ENCODE measurements at places on chromosomes 5 and 9.
A peak's percentile ranks its signal among the peaks of the same experiment; 100 is the strongest.

DNA sequence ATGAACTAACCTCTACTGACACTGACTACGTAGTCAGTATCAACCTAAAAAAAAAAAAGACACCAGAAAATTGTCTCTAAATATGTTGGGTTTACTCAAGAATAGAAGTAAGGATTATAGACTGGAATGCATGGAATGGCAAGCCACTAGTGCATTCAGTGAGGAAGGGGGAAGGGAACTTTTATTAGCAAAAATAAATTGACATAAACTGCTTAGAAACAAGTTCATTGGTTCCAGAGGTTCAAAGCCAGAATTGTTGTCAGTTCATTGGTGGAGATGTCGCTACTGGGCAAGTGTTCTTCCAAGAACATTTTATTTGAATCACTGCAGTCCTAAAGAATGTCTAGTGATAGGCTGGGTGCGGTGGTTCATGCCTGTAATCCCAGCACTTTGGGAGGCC, 26.1 kb upstream of the AOPEP start:
- no peak for DNase-seq

- DNase-seq, result no peak
These were observed 83.0 kb downstream of the MARCHF3 start for GRCh38 chr5:126947146-126948010.

GRCh38 chr9:13847270-13847669, 466.7 kb downstream of the NFIB start:
- DNase-seq, result no peak

DNA sequence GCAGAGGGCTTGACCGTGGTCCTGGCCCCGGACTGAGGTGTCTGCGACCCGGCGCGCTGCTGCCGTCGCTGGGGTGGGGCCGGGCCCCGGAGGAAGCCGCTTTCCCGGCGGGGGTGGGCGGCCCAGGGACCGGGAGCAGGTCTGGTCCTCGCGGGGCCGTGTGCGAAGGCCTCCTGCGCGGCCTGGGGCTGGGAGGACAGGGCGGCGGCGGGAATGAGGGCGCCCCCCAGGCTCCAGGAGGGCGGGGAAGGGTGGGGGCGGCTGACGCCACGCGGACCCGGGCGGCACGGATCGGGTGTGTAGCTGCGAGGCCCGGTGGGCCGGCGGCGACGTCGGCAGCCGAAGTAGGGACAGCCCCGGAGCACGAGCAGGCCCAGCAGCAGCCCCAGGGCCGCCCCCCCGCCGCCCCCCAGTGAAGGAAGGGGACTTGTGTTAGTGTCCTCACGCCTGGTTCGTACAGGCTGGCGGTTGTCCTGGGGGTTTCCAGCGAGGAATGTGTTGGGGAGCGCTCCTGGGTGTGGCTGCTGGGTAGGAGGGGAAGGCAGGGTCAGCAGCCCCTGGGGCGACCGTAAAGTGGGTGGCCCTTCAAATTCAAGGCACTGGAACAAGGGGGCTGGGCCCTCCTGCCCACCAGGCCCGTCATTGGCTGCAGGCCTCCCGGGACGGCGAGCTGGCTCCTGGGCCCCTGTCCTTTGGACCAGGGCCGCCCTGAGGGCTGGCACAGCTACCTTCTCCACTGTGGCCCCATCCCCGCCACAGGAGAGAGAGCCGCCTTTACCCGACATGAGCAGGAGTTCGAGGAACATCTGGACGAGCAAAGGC, 597 bp upstream of the TMEM250 start:
- DNase-seq, result no peak

DNA sequence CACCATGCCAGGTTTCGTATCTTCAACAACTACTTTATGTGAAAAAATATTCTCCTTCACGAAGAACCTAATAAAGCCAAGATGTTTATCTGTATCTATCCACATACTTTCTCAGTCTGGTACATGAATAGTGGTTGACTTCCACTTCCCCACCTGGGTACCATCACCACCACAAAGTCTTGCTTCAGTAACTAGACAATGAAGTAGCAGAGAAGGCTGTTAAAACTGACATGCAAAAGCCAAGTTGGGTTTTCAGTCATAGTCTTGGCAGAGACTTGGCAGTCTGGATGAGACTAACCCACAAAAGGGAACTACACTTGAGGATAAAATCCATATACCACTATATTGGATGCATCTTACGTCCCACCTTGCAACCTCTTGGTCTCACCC, 5.0 kb downstream of the P4HA2 start:
- no peak for DNase-seq

GRCh38 chr9:137825324-137825989, 52.1 kb upstream of the CACNA1B start:
- no peak for DNase-seq

DNA sequence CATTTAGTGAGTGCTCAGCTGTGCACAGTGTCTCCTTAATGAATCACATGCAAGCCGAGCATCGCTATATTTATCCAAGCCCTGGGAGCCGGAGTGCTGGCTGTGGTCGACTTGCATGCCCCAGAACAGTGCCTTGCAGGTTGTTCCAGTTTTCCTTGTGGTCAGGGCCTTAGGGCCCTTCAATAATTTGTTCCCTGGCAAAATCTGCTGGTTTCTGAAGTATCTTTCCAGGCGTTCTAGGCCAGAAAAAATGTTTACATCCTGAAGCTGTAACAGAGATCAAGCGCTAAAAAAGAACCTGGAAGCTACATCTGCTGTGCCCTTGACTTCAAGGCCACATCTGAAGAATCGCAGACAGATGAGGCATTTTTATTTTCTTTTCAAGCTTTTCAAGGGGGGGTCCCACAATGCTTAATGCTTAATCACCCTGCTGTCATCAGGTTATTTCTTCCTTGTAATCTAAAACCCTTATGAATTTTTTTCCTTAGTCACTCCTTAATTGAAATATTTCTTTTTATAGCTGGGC, 105.8 kb downstream of the DOCK2 start:
- no peak for DNase-seq

DNA sequence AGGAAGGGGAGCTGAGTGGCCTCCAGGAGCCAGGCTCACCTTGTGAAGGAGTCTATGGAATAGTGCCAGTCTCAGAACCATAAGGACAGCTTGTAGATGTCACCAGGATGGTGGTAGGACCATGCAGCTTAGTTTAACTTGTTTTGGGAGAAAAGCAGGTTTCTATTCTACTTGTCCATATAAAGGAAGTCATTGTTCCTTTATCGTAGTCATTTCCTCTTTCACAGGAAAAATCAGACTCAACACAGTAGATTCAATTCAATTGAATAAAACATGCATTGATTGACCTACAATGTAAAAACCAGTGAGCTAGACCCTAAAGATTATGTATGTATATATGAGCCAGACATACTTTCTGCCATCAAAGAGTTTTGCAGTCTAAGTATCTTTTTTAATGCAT, 53.3 kb downstream of the MEGF10 start:
- DNase-seq, result no peak

DNA sequence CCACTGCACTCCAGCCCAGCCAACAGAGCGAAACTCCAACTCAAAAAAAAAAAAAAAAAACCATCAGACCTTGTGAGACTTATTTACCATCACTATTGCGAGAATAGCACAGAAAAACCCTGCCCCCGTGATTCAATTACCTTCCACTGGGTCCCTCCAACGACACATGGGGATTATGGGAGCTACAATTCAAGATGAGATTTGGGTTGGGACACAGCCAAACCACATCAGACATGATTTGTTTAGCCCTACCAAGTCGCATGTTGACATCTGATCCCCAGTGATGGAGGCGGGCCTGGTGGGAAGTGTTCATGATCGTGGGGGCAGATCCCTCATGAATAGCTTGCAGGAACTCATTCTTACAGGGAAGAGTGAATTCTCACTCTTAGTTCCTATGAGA, 26.6 kb downstream of the MYO10 start:
- DNase-seq, result peak; percentile 74

GRCh38 chr9:112378328-112379176, 1.4 kb upstream of the HSDL2 start:
- peak; percentile 37 for DNase-seq

DNA sequence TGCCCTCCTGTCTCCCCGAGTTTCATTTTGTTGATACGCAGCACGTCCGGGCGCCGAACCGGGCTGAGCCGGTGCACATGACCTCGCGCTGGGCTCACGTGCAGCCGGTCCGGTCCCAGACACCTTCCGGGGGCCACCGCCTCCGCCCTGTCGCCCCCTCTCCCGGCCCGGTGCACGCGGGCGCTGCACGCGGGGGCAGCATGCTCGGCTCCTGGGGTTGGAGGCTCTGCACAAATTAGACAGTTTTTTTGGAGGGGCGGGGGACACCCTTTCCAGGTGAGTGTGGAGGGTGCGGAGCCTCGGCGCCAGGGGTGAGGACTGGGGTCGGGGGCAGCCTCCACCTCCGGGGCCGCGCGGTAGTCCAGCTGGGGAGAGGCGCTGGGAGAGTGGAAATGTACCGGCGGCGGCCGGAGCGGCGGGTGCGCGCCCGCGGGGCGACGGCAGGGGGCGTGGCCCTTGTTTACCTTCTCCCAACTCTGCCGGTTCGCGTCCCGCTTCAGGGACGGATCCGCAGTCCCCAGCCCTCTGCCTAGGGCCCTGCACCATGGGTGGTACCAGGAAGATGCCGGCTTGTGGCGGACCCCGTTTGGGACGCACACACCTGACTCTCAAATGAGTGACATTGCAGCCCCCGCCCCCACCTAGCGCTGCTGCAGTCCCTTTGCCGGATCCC, 1.1 kb downstream of the JADE2 start:
- DNase-seq, result peak; percentile 79

DNA sequence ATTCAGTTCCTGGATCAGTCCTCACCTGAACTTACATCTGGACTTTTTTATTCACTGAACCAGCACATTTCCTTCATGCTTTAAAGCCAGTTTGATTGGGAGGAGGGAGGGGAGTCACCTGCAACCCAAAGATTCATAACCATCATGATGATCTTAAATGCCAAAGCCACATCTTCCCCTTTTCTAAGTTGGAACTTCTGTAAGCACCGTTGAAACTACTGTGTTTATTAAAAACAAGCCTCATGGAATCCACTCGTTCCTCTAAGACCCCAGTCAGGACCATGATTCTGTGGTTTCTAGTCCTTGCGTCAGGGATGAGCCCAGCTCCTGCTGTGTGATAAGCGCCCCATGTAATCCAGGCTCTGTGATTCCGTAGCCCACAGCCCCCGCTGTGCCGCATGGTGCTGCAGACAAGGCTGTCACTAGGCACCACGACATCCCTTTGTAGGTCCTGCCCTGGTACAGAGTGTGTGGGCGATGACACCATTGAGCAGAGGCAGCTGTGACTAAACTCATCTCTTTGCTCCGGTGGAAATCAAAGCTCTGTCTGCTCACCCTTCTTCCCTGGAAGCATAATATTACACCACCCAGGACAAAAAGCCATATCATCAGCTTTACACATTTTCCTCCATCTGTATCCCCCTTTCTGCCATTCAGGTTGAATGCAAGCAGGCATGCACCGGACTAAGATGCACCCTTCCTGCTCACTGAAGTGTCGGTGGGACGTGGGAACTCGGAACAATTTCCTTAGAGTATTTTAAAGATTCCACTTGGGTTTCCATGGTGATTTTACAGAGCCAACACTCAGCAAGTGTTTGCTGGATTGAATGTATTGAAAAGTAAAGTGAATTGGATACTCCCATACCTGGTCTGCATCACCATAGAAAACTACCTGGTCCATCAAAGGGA, 132.0 kb upstream of the FSTL4 start:
- DNase-seq, result no peak

- DNase-seq, result peak; percentile 76
These were observed 53.7 kb upstream of the PTPDC1 start for GRCh38 chr9:94030318-94031179.

DNA sequence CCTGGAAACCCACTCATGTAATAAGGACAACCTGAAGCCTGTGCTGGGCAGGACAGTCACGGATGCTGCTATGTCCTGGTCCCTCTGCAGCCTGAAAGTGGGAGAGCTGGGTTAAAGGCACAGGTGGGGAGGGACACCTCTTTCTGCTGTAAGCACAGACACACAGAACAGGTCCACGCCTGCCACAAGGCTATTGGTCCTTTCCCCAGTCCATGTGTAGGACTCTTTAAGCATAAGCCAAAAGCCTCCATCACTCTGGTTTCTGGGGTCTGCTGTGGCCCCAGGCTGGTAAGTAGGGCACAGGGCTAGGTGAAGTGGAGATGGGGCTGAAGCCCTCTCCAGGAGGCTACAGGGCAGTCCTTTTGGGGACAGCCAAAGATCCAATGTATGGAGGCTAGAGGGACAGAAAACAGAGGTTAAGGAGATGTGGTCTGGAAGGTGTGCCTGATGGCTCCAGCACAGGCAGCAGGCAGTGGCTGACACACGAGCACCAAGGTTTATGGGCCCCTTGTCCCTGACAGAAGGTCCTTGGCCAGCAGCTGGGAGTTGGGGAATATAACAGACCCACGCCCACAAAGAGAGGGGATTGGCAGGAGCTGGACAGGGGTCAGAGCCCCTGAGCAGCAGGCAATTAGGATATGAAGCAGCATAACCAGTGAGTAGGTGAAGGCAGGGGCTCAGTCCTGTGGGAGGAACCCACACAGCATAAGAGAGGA, 203.6 kb upstream of the MVB12B start:
- no peak for DNase-seq

GRCh38 chr9:35481347-35481975, 8.4 kb upstream of the RUSC2 start:
- peak; percentile 51 for DNase-seq

- DNase-seq, result no peak
These were observed 4.2 kb downstream of the LCN1 start for GRCh38 chr9:135525241-135526088.

GRCh38 chr5:97002983-97003382, 67.1 kb downstream of the LNPEP start:
- no peak for DNase-seq

DNA sequence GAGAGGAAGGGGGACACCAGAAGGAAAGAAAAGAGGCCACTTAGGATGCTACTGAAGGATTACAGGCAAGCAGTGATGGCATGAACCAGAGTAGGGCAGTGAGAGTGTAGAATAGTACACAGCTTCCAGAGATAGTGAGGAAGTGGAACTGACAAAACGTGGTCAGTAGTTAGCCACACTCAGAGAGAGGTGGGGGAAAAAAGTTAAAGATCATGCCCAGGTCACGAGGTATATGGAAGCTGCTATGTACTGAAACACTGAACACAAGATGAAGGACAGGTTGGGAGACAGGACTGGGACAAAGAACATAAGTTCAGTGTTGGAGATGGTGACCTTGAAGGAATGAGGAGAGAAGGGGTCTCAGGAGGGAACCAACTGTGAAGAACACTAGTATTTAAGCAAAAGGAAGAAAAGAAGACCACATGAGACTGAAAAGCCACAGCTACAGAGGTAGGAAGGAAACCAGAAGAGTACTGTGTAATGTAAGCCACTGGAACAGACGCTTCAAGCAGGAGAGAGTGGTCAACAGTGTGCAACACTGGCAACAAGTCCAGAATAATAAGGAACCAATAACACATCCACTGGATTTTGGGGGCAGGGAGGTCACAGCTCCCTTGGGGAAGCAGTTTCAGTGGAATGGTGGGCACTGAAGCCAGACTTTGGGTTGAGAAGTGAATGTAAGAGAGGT, 45.5 kb downstream of the ELL2 start:
- DNase-seq, result no peak

GRCh38 chr9:109742776-109743348, 37.1 kb upstream of the PALM2AKAP2 start:
- no peak for DNase-seq

DNA sequence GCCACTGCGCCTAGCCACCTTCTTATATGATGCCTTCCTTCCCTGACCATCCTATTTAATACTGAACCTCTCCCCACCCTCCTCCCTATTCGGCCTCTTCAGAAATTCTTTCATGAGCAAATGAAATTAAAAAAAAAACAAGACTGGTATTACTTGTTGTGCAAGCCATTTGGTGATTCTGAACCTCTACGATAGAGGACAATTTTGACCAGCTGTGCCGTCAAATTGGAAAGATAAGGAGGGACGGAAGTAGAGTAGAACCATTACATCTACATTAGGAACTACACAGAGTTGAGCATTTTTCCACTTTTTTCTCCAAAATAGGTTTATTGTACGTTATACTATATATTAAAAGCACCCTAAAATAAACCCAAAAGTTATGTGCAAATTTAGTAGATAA, 2.9 kb downstream of the DHX29 start:
- DNase-seq, result no peak
